ENCODE measurements at places on chromosomes 2 and 18. TPM values are rescaled to one million over a fixed set of nuclear protein-coding genes. Genes with fewer than 3 reads are reported as not detected.

DNA sequence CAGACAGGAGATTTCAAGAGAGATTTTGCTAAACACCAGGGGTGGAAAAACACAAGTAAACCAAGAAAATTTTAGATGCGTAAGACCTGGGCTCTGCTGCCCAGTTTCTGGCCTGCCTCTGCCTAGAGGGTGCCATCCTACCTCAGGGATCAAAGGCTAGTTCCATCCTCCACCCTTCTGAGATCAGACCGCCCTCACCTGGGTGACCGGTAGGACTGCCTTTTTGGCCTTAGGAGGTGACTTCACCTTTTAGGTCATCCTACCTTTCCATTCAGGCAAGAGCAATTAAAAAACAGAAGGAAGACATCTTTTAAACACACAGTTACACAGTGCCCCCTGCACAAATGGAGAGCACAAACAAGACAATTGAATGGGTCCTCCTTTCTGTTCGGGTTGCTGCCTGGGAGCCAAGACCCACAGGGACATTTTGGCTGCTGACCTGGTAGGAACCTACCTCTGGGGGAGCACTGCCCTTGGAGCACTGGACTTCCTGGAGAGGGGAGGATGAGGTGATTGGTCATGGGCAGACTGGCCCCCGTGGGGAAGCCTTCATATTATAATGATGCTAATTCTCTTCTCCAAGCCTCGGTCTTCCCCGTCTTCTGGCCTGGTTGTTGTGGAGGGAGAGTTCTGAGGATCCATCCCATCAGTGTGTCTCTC, 3.1 kb downstream of the PSD4 start:
- H3K36me3 ChIP-seq = peaks cover under 1% of the 10 kb centered on the region
- no peak overlapping the region for H3K27ac ChIP-seq
- H3K27me3 ChIP-seq = no peaks in the 10 kb centered on the region
- no peaks in the 10 kb centered on the region for H3K4me1 ChIP-seq

GRCh38 chr2:68157002-68157401, 686 bp upstream of the PNO1 start:
- peak overlapping the region; percentile 99 for H3K27ac ChIP-seq
- H3K4me1 ChIP-seq = peaks cover 16% of the 10 kb centered on the region
- DNase-seq = no peak
- H3K36me3 ChIP-seq = peaks cover 42% of the 10 kb centered on the region
- peak overlapping the region; percentile 98 for H3K4me3 ChIP-seq

DNA sequence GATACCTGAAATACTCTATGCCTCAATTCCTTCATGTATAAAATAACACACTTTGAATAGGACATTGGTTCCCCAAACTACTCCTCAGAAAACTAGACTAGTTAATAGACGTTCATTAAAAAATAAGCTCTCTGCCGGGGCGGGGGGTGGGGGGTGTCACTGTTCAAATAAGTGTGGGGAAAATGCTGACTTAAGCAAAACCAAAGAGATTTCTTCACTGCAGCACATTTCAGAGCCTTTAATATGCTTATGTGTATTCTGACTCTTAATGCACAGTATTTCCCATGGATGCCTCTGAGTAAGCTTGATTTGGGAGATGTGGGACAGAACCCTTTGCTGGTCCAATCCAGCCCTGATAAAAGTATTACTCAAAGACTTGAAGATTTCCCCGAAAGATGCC, 93.2 kb downstream of the LYPD6 start:
- no peak for DNase-seq
- no peaks in the 10 kb centered on the region for H3K27me3 ChIP-seq
- peaks cover 27% of the 10 kb centered on the region for H3K4me1 ChIP-seq
- no peaks in the 10 kb centered on the region for H3K36me3 ChIP-seq
- H3K4me3 ChIP-seq = no peak overlapping the region

GRCh38 chr2:39618236-39618635, 47.5 kb upstream of the TMEM178A start:
- DNase-seq = no peak
- no peaks in the 10 kb centered on the region for H3K36me3 ChIP-seq
- H3K27ac ChIP-seq = no peak overlapping the region
- peaks cover 43% of the 10 kb centered on the region for H3K27me3 ChIP-seq

DNA sequence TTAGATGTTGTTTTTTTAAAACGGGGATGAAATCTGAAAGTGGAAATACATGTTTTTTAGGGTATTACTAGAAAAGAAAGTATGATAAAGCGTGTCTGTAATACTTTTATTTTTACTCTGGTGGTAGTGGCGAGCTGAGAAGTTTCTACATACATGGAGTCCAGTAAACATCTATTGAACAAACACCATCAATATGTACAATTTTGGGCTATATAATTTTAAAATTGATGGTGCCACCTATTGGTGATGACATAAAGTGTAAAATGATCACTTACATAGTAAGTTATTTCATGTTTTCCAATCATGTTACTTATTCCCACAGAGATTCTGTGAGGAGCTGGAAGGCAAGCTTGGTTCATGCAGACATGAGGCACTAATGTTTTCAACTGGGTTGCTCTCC, 31.5 kb upstream of the NFE2L2 start:
- no peak overlapping the region for H3K4me3 ChIP-seq
- H3K27me3 ChIP-seq = no peaks in the 10 kb centered on the region
- peaks cover 8% of the 10 kb centered on the region for H3K4me1 ChIP-seq

GRCh38 chr18:75390854-75391253, 36.6 kb downstream of the SMIM21 start:
- peaks cover 3% of the 10 kb centered on the region for H3K36me3 ChIP-seq
- no peak overlapping the region for H3K27ac ChIP-seq
- no peak overlapping the region for H3K4me3 ChIP-seq
- H3K4me1 ChIP-seq = no peaks in the 10 kb centered on the region
- DNase-seq = no peak
- H3K27me3 ChIP-seq = peaks cover 28% of the 10 kb centered on the region

DNA sequence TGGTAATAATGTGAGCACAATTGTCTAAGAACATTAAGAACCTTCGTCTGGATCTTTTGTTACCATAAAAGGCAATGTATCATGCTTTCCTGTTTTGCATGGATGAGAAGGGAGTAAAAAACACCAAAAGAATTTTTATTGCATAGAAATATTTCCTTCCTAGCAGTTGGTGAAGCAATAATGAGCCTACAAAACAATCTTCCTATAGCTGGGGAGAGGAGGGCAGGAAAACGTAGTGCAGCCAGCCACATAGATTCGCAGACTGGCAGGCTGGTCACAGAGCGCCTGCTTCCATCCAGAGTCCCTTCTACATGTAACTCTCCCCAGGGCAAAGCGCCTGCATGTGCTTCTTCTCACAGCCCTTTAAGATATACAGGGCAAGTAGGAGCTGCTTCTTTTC, 190.4 kb downstream of the BABAM2 start:
- no peak for DNase-seq
- no peak overlapping the region for H3K27ac ChIP-seq
- no peaks in the 10 kb centered on the region for H3K36me3 ChIP-seq
- peaks cover 21% of the 10 kb centered on the region for H3K4me1 ChIP-seq
- no peak overlapping the region for H3K4me3 ChIP-seq

- no peak for DNase-seq
- no peaks in the 10 kb centered on the region for H3K4me1 ChIP-seq
- no peak overlapping the region for H3K4me3 ChIP-seq
- no peaks in the 10 kb centered on the region for H3K27me3 ChIP-seq
- no peak overlapping the region for H3K27ac ChIP-seq
Observed at GRCh38 chr18:7608781-7609201, 41.7 kb downstream of the PTPRM start.

DNA sequence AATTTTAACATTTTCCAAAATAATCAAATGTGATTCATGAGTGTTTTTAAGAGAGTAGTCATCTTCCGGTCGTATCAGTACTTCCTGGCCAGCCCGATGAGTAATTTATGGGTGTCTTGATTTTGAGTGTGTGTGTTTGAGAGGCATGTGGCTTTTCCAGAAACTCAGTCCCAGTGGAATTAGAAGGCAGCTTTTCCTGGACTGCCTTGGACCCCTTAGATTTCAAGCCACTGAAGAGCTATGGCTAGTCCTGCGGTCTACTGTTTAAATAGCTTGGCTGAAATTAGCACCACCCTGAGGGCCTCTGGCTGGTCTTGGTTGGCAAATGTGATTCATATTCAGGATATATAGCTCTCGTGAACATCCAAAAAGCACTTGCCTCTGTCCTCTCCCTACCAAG, 59.4 kb downstream of the HK2 start:
- DNase-seq = no peak
- H3K27ac ChIP-seq = no peak overlapping the region
- H3K4me3 ChIP-seq = no peak overlapping the region
- peaks cover 8% of the 10 kb centered on the region for H3K4me1 ChIP-seq

- peak overlapping the region; percentile 10 for H3K4me3 ChIP-seq
- no peaks in the 10 kb centered on the region for H3K36me3 ChIP-seq
- H3K27ac ChIP-seq = peak overlapping the region; percentile 77
- no peaks in the 10 kb centered on the region for H3K27me3 ChIP-seq
- DNase-seq = peak; percentile 61
Observed at GRCh38 chr2:67561457-67561965, 164.4 kb downstream of the ETAA1 start.

DNA sequence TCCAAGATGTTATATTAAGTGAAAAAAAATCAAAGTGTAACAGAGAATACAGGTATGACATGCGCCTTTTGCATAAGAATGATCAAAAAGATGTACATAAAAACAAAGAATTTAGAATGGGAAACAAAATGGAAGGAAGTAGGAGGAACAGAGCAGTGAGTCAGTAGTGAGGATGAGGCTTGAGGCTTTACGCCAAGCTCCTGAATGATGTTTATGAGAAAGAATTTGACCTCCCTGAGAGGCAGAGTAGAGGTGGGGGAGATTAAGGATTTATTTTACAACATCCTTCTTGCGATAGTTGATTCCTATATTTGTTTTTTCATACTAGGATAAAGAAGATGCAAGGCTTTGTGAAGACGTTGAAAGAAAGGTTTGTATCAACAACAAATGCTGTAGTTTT, 81.4 kb downstream of the DCDC2C start:
- no peaks in the 10 kb centered on the region for H3K36me3 ChIP-seq
- peaks cover 2% of the 10 kb centered on the region for H3K27me3 ChIP-seq
- no peak overlapping the region for H3K27ac ChIP-seq
- no peak overlapping the region for H3K4me3 ChIP-seq
- H3K4me1 ChIP-seq = no peaks in the 10 kb centered on the region
- no peak for DNase-seq

- no peak overlapping the region for H3K4me3 ChIP-seq
- H3K36me3 ChIP-seq = peaks cover 4% of the 10 kb centered on the region
- H3K27ac ChIP-seq = no peak overlapping the region
- no peaks in the 10 kb centered on the region for H3K27me3 ChIP-seq
- no peak for DNase-seq
Observed at GRCh38 chr2:221104361-221104811, 467.7 kb downstream of the EPHA4 start.

DNA sequence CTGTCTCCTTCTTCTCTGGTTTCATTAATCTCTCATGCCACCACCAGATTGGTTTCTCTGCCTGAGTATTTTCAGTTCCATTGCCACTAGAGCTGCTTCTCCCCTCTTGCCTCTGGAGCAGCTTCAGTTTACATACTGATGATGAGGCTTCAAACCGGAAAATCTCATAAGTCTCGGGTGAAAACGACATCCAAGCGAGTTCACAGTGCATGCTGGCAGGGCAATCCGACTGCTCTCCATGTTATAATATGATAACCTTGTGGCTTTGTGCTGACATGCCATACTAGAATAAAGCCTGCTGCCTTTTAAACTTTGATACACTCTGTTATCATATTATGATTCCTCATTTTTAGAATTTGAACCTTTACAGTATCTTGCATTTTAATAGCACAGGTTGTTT, 153.5 kb downstream of the PRPF40A start:
- no peak overlapping the region for H3K27ac ChIP-seq
- H3K4me3 ChIP-seq = no peak overlapping the region
- peaks cover 16% of the 10 kb centered on the region for H3K4me1 ChIP-seq
- peaks cover 12% of the 10 kb centered on the region for H3K36me3 ChIP-seq
- no peak for DNase-seq
- H3K27me3 ChIP-seq = no peaks in the 10 kb centered on the region

- DNase-seq = no peak
- peaks cover 11% of the 10 kb centered on the region for H3K4me1 ChIP-seq
- H3K27me3 ChIP-seq = no peaks in the 10 kb centered on the region
- H3K4me3 ChIP-seq = no peak overlapping the region
Observed at GRCh38 chr2:9558948-9559381, 3.3 kb upstream of the ADAM17 start.

DNA sequence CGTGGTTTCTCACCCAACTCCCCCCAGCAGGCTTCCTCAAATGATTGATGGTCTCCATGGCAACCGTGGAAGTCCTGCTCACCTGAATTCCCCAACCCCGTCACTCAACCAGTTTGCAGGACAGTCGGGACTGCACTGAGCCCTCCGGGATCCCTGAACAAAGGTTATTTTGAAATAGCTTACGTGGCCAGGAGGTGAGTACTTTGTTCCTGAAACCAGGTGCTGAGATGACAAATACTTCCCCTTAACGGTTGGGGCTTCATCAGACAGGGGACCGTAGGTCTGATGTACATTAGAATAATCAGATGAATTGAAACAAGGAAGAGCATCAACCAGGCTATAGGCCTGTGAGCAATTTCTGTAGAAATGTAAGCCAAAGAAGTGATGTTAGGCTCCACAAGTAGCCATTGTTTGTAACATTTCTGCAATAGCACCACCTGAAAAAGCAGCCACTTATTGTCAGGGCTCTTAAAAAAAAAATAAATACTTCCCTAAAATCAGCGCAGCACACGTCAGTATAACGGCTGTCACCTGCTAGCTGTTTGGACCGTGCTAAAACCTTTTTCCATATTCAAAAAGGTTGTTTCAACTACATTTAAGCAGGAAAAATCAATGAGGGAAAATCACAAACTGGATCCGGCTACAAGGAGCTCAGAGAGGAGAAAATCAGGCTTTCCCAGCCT, 206.4 kb upstream of the ID2 start:
- H3K4me3 ChIP-seq = peak overlapping the region; percentile 31
- peaks cover 31% of the 10 kb centered on the region for H3K36me3 ChIP-seq
- peak; percentile 85 for DNase-seq
- H3K4me1 ChIP-seq = peaks cover 98% of the 10 kb centered on the region

DNA sequence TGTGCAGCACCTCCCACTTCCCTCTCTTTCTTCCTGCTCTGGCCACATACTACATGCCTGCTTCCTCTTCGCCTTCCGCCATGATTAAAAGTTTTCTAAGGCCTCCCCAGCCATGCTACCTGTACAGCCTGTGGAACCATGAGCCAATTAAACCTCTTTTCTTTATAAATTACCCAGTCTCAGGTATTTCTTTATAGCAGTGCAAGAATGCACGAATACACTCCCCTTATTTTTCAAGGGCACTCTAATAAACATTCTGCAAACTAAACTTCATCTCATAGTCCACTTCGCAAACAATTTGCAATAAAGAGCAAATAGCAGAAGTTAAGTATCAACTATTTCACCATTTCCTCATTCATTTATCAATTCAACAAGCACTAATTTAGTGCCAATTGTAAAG, 351.3 kb downstream of the PID1 start:
- DNase-seq = no peak
- H3K36me3 ChIP-seq = no peaks in the 10 kb centered on the region
- no peak overlapping the region for H3K4me3 ChIP-seq
- no peaks in the 10 kb centered on the region for H3K4me1 ChIP-seq
- H3K27me3 ChIP-seq = no peaks in the 10 kb centered on the region

- no peaks in the 10 kb centered on the region for H3K27me3 ChIP-seq
- no peak overlapping the region for H3K27ac ChIP-seq
- DNase-seq = no peak
- H3K4me1 ChIP-seq = no peaks in the 10 kb centered on the region
- H3K36me3 ChIP-seq = no peaks in the 10 kb centered on the region
Observed at GRCh38 chr2:106995556-106995955, 109.6 kb upstream of the ST6GAL2 start.

GRCh38 chr2:68643011-68643873, at the start of gene PROKR1:
Gene PROKR1, plus strand, starts transcription at chr2:68643579. Its CDS starts 2,243 bp downstream, at chr2:68645822.
- no peaks in the 10 kb centered on the region for H3K36me3 ChIP-seq
- H3K27ac ChIP-seq = no peak within 1 kb of the TSS
- H3K4me3 ChIP-seq = no peak within 1 kb of the TSS
- DNase-seq = peak; percentile 5
- no peaks in the 10 kb centered on the region for H3K4me1 ChIP-seq
- H3K27me3 ChIP-seq = peaks cover 94% of the 10 kb centered on the region

Gene MRO
- total RNA-seq = not detected

Gene TEKT4
- not detected for total RNA-seq

Gene LINC00305
- not detected for total RNA-seq

Gene FBXO48
- 2.4 TPM for total RNA-seq

Gene CXCR2
- not detected for total RNA-seq
